Activated effector memory CD4-positive, alpha-beta T cell treated with anti-CD3 and anti-CD28 coated beads, Interleukin-2, amount 50 U/mL, for 16 hours (primary cell): ENCODE measurements at places on chromosomes 16 and 17.

DNA sequence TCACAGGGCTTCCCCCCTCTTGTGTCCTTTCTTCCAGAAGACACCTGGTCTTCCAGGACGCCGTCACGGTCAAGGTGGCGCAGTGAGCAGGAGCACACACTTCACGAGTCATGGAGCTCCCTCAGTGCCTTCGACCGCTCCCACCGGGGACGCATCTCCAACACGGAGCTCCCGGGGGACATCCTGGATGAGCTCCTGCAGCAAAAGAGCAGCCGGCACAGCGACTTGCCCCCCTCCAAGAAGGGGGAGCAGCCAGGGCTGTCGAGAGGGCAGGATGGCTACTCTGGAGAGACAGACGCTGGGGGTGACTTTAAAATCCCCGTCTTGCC, 199.6 kb downstream of the KATNIP start:
- no peak for DNase-seq

GRCh38 chr17:61456688-61457225, 4.5 kb downstream of the TBX4 start:
- no peak for DNase-seq

DNA sequence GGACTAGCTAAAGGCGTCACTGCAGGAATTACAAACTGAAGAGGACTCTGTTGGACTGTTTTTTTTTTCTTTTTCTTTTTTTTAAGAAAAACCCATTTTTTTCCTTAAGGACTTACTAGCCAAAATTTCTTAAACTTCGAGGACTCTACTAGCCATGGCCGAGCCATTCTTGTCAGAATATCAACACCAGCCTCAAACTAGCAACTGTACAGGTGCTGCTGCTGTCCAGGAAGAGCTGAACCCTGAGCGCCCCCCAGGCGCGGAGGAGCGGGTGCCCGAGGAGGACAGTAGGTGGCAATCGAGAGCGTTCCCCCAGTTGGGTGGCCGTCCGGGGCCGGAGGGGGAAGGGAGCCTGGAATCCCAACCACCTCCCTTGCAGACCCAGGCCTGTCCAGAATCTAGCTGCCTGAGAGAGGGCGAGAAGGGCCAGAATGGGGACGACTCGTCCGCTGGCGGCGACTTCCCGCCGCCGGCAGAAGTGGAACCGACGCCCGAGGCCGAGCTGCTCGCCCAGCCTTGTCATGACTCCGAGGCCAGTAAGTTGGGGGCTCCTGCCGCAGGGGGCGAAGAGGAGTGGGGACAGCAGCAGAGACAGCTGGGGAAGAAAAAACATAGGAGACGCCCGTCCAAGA, 878 bp downstream of the HEXIM1 start:
- peak; percentile 92 for DNase-seq

DNA sequence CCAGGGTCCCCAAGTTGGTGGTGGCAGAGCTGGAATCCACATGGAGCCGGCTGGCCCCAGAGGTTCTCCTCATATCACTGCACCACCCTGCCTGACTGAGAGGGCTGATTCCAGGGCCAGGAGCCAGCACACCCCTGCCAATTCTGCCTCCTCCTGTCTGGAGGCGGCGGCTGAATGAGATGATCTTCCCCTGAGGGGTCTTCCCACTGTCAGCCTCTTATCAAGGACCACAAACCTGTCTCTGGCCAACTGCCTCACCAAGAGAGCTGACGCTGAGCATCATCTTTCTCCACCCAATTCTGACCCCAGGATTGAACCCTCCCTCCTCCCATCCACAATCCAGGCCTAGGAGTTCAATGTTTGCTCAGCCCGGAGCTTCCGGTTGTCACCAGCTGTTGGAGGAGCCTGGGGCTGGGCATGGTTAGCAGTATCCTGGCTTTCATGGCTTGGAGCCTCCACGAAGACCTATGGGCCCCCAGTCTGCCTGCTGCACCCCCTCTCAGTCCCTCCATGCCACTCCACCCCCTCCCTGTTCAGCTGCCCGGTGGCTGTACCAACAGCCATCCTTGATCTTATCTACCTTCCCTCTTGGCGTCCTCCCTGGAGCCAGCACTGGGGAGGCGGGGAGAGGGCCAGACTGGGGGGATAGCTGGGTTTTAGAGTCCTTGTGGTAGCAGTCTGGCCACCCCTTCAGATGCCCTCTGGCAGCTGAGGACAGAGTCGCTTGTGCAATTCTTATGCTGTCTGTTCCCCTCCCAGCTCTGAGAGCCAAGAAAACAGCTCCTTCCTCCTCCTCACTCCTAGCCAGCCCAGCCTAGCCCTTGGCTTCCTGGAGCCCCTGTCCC, 25.6 kb downstream of the ABCC3 start:
- DNase-seq, result no peak

DNA sequence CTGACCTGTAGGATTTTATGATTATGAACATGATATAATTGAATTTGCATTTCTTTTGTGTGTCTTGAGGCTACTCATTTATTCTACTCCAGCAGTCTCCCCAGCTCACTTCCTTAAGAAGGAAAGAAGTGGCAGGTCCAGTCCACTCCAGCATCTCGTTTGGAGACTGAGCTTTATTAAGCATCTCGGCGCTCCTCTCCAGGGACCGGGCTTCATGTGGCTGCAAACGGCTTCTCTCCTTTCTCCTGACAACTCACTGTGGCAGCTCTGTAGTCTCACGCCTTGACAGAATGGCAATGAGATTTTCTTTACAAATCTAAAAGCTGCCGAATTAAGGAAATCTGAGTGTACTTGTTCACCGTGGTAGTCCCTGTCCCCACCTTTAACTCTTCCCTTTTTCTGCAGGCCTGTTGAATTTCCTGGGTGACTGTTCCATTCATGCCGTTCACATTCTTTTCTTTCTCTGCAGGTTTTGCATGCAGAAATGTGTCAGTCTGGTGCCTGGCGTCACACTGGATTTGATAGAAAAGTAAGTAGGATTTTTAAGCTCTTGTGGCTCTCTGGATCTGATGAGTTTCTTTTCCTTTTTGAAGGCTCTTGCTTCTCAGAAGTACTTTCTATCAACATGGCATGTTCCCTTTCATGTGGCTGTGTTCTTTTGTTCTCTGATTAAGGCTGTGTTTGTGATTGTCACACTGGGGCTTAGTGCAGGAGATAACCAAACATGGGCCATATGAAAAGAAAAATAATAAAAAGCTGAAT, 200.5 kb upstream of the CHMP6 start:
- DNase-seq, result peak; percentile 65

DNA sequence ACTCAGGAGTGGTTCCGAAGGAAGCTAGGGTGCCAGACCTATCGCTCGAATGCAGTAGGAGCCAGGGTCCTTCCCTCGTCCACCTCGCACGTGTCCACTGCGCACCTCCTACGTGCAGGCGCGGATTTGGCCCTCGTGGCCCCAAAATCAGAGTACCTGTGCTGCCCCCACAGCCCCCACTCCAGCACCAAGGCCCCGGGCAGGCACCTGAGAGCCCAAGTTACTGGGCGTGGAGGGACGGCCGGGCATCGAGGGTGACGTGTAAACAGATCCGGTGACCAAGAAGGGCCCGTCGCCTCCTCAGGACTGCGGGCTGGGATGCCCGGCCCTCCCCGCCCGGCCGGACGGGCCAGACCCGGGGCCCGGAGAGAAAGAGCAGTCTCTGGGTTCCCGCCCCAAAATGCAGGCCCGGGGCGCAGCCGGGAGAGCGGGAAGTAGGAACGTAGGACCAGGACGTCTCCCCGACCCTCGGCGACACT, 492 bp downstream of the SLC25A39 start:
- DNase-seq, result peak; percentile 69

GRCh38 chr16:87945351-87946042, 5.7 kb upstream of the BANP start:
- no peak for DNase-seq

DNA sequence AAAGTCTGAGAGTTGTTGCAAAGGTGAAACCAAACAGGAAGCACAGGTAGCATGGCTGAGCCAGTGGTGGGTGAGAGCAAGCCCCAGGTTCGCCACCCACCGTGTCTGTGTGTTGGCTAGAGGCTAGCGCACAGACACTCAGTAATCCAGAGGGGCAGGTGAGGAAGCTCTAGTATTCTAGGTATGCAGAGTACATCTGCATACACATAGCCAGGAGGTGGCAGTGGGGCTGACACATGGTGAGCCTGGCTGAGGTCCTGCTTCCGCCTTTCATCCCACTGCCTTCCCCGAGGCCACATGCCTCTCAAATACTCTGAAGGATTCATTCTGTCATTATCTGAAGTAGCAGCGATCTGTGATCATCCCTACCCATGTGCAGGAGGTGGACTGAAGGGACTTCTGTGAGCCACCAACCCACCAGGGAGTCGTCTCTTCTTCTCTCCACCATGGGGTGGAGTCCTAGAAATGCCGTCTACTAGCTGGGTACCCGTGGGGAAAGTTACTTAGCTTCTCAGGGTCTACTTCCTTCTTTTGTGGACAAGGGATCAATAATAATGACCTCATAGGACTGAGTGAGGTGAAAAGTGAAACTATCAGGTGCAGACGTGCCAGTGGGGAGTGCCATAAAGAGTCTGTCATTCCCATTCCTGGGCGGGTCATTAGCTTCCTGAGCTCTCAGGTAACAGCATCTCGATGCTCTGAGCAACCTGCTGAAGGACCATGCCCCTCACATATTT, 36.0 kb upstream of the ICAM2 start:
- no peak for DNase-seq

- DNase-seq, result peak; percentile 72
Measured at GRCh38 chr17:7997186-7997585, 5.2 kb upstream of the GUCY2D start.

- DNase-seq, result no peak
Measured at GRCh38 chr17:43219001-43219400, 7.3 kb downstream of the TMEM106A start.

DNA sequence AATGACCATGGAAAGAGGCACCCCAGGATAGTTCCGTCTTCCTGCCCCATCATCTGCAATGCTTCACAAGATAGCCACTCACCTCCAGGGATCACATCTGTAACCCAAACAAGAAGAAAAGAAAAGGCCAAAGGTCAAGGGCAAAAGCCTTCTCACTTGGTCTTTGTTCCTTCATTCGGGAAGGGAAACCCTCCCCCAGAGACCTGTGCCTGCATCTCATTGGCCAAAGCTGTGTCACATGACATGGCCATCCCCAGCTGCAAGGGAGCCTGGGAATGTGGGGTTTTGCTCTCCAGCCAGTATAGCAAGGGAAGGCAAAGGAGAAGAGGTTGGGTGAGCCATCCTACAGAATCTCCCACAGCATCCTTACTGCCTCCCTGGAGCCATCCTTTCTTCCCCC, 47.9 kb downstream of the NOL11 start:
- DNase-seq, result peak; percentile 10

- DNase-seq, result no peak
Measured at GRCh38 chr17:36592316-36592715, 637 bp downstream of the DHRS11 start.

GRCh38 chr16:88327561-88328312, 55.0 kb upstream of the ZNF469 start:
- DNase-seq, result no peak

DNA sequence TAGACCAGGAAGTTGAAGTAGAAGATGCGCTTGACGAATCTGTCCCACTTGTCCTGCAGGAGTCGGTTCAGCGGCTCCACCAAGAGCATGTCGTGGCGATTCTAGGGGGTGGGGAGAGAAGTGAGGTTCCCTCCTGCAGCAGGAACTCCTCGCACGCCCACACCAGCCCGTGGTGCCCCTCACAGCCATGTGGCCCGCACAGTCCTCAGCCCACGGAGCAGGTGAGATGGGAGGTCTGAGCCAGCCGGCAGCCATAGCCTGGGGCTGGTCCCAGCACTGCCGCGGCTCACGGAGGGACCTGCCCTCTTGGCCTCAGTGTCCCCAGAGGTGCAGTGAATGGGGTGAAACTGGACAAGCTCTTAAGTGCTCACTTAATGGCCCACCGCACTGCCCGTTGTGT, 23.4 kb downstream of the TRPV1 start:
- no peak for DNase-seq

- peak; percentile 86 for DNase-seq
Measured at GRCh38 chr17:57671667-57672632, 73.1 kb downstream of the CCDC182 start.

- no peak for DNase-seq
Measured at GRCh38 chr17:12445331-12445730, 220.4 kb upstream of the MYOCD start.

GRCh38 chr17:80097127-80097621, 4.2 kb upstream of the GAA start:
- no peak for DNase-seq

DNA sequence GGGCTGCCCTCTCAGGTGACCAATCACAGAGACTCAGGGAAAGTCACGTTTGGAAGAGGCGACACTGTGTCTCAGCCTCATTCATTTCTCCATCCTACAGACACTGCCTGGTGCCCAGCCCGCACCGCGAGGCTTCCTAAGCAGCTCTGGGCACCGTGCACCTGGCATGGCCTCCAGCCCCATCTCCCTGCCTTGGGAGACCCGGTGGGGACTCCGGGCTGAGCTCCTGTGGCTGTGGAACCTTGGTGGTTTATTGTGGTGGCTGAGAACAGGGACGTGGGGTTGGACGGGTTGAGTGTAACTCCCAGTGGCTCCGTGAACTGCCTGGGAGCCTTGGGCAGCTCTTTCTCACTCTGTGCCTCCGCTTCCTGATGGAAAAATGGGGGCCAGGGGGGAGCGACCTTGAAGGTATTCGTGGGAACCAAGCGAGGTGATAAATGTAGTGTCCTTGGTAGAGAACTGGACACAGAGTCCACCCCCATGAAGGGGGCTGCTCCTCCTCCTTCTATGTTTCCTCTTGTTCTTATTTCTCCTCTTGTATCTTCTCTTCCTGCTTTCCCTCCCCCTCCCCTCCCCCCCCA, 215.4 kb downstream of the SEC14L1 start:
- peak; percentile 63 for DNase-seq

- no peak for DNase-seq
Measured at GRCh38 chr16:14148569-14148968, 77.5 kb downstream of the MRTFB start.

DNA sequence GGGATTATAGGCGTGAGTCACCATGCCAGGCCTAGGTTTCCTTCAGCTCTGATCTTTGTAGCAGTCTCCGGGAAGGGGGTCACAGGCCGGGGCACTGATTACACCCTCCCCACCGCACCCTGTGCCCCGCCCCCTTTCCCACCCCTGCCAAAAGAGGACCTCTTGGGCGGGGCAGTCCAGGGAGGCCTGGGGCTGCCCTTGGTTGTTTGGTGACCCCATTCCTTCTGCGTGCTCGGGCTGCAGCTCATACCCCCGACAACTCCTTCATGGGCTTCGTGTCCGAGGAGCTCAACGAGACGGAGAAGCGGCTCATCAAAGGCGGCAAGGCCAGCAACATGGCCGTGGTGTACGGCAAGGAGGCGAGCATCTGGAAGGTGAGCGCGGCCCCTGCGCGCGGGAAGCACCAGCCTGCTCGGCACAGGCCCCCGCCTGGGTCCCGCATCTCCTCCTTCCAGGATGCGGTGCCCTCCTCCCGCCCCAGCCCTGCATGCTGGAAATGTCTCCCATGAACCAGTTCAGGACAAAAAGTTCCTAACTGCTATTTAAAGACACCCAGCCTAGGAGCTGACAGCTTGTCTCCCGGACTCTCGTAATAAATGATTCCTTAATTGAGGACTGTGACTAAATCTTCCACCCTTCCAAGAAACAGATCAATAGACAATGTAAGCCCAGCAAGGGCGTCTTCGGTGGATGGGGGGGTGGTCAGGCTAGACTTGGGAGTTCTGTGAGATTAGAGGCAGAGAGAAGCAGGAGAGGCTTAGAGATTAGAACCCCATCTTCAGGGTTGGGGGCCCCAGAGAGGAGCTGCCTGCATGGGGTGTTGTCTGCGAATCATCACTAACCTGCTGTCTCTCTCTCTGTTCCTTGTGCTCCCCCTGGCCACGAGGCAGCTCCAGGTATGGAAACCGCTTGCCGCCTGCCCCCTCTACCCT, 64.5 kb downstream of the MGAT5B start:
- no peak for DNase-seq

- no peak for DNase-seq
Measured at GRCh38 chr17:81058263-81058871, 23.4 kb downstream of the BAIAP2 start.

GRCh38 chr16:27748868-27749546, 199.1 kb downstream of the KATNIP start:
- peak; percentile 65 for DNase-seq
